Activated CD4-positive, CD25-positive, alpha-beta regulatory T cell (primary cell): ENCODE measurements at places on chromosomes 1 and 21.

- no peak for DNase-seq
These were observed 41.7 kb downstream of the COQ8A start for GRCh38 chr1:226981838-226982237.

DNA sequence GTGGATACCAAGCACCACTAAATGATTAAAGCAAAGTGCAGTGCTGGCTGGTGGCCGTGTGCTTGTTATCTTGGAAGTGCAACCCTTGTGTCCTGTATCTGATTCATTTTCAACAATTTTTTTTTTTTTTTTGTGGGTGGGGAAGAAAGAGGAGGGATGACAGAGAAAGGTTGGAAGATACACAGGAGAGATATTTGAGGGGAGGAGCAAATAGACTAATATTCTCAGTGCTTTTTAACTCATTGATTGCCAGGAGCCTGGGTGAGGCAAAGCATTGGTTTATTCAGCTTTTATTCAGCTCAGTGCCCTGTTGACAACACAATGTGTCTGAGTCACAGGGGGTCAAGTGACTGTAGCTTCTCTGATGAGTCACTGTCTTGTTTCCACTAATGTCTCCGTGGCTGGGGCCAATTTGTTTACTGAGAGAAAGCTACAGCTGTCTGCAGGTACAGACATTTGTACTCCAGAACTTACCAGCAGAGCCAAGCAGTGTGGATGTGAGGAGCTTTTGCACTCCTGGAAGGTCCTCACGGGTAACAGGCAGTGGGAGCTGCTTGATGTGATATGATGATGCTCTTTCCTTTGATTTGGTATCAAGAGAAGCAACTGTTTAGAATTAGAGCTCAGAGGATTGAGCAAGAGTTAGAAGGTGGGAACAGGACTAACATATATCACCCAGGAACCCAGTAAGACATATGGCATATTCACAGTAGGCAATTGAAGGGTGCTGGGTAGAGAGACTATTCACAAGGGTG lies 23.6 kb upstream of the DNM3 start:
- no peak for DNase-seq

DNA sequence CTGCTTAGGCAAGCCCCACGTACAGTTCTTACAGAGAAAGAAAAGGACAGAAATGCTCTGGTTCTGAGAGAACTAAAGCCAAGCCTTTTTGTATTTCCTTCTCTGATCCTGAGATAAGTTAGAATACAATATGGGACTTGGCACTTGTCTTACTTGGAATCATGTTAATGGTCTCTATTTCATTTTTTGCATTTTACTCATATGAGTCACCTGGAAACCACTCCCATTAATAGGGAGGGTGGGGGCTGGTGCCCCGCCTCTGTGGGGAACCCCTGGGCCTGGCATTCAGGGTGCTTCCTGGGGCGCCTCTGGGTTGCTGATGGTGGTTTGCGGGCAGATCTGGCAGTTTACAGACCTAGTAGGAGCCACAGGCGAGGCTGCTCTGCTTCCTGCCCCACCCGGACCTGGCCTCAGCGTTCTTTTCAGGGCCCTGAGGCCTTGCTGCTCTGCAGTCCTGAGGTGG lies 26.7 kb downstream of the TSPAN2 start:
- peak; percentile 59 for DNase-seq

DNA sequence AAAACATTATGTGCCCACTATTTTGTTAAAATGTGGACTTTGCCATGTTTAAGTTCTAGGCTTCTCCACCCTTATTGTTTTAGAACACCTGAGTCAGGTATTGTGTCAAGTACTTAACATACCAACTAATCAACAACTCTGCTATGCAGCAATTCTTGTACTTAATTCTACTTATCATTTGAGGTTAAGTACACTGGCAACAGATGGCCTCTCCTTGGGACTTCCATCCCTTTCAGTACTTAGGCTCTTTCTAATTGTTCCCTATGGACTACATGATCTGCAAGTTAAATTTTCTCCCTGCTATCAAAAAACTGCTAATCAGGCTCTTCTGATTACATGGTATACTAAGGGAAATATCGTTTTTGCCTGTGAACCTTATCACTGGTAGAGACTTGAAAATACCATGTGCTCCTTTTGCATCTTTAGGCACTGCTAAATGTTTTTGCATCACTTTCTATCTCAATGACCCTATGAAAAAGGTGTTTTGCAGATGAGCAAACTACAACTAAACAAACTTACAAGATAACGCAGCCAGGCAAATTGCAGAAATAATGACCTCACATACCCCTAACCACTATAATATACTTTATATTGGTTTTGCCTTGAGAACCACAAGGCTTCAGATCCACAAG lies 18.9 kb downstream of the SFPQ start:
- no peak for DNase-seq

DNA sequence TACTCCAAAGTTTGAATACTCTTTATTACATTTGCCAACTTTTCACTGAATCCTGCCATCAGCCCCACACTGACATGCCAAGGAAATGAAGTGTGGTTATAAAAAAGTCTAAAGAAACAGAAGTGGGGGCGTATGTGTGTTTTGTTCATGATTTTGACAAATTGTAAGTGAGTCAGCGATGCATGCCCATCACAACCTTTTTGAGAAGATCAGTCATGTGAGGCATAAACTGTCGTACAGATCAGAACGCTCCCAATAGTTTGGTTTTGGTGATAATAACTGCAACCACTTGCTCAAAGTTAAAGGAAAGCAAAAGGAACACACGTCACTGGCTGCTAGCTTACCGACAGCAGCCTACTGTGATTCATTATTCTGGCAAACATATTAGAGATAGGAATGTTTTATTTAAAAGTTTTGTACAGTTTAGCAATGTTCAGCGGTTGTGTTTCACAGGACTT lies 95.6 kb downstream of the RGS2 start:
- DNase-seq = no peak

GRCh38 chr1:164785841-164786534 lies 227.0 kb downstream of the PBX1 start:
- no peak for DNase-seq

DNA sequence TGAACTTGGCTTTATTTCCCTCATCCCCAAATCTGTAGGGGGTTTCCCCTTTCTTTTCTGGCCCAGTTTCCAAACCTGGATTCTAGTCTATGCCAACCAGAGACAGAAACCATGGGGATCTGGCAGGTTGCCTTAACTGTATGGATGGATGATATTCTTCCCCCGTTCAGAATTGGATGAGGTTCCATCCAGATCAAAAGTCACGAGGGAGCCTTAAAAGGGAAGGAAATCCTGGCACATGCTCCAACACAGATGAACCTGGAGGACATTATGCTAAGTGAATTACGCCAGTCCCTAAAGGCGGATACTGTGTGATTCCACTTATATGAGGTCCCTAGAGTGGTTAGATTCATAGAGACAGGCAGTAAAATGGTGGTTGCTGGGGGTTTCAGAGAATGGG lies 124.4 kb downstream of the HUNK start:
- DNase-seq = no peak

GRCh38 chr1:25462732-25463131 lies 32.0 kb downstream of the MACO1 start:
- DNase-seq = no peak

- no peak for DNase-seq
These were observed 45.5 kb downstream of the GNG12 start for GRCh38 chr1:67787746-67788145.

- no peak for DNase-seq
These were observed 37.2 kb downstream of the ADCY10 start for GRCh38 chr1:167876597-167877175.

DNA sequence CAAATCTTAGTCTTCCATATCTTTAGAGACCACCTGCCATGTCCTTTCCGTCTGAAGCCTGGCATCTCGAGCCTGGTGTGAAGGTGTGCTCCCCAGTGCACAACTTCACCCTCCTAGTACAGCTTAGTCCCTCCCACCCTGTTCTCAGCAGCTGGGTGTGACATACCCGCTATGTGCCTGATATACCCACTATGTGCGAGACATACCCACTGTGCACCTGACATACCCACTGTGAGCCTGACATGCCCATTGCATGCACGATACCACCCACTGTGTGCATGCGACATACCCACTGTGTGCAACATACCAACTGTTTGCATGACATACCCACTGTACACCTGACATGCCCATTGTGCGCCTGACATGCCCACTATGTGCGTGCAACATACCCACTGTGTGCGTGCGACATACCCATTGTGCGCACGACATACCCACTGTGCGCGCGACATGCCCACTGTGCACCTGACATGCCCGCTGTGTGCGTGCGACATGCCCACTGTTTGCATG lies 3.0 kb upstream of the RRP1 start:
- no peak for DNase-seq

- no peak for DNase-seq
These were observed 512.2 kb downstream of the LTN1 start for GRCh38 chr21:28480470-28480869.

DNA sequence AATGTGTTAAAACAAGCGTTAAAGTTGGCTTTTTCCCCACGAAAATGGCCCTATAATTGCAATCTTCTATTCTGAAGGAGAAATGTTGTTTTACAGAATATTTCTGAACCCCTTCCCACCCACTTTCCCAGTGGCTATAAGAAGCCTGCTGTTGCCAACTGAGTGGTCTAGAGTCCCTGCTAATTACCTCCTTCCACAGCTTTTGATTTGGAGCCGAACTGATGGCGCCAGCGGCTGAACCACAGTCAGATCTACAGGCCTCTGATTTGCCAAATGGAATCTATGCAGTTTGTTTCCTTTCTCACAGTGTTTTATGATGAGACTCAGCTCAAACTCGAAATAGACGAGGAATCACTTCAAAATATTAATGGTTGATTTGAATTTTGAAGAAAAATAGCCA lies 76.0 kb upstream of the C1orf105 start:
- no peak for DNase-seq

GRCh38 chr1:10986525-10986890 lies 25.9 kb upstream of the TARDBP start:
- DNase-seq = no peak

- no peak for DNase-seq
These were observed 6.4 kb upstream of the GBP5 start for GRCh38 chr1:89279011-89279466.

GRCh38 chr1:67460676-67461500 lies 30.7 kb upstream of the SERBP1 start:
- no peak for DNase-seq

GRCh38 chr1:85892366-85892765 lies 184.1 kb upstream of the ZNHIT6 start:
- DNase-seq = no peak

DNA sequence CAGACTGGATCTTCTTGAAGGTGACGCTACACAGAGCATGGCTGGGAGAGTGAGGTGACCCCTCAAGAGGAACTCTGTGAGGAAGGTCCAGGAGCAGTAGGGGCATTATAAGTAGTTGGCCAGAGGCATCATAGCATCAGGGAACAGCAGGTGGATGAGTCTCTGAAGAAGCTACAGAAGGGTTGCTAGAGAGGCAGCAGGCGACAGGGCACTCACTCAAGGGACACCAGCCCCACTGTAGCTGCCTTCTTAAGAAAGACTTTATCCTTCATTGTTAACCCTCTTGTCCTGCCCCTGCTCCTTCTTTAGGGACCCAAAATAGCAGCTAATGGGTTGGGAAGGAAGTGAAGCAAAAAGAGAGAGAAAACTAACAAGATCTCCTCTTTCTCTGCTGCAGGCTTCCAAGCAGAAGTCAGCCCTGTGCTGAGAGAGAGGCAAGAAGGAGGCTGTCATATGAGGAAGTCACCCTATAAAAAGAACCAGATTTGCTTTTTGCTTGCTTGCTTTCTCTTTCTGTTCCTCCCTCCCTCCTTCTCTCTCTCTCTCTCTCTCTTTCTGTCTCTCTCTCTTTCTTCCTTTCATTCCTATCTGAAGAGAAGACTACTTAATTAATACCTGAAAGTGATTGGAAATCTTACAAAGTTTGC lies 7.7 kb upstream of the CD5L start:
- no peak for DNase-seq

- DNase-seq = no peak
These were observed 389.9 kb downstream of the SIPA1L2 start for GRCh38 chr1:232239998-232240397.

GRCh38 chr1:41478118-41478748 lies 6.2 kb downstream of the EDN2 start:
- no peak for DNase-seq

DNA sequence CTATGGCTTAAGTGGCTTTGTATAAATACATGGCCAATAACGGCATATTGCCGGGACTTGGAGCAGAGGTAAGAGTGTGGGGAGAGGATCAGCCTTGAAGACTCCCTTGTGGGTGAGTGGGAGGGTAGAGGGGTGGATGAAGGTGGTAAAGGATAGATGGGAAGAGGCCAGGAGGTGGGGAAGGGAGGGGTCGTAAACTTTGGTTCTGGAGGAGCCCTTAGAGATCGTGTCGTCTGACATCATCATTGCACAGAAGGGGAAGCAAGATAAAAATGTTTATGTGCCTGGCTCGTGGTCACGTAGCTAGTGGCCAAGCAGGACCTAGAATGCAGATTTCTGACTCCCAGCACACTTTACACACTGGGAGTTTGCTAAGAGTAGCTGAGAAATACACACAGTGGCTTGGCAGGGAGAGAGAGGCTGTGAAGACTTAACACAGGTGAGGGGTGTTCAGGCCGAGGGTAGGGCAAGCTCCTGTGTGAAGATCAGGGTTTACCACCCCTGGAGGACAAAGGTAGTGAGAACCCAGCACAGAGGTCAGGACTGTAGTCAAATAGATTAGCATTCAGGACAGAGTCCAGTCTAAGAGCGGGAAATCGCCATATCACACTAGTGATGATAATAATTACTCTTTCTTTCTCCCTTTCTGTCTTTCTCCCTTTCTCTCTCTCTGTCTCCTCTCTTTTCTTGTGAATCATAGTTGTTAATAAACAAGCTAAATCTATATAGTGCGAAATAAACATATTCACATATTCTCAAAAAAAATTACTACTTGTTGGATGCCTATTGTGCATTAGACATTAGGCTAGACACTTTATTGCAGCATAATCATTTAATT lies 75.5 kb downstream of the LRRC8D start:
- no peak for DNase-seq

- no peak for DNase-seq
These were observed 3.0 kb downstream of the GNG12 start for GRCh38 chr1:67830226-67830625.

- DNase-seq = no peak
These were observed 51.8 kb downstream of the SLAMF6 start for GRCh38 chr1:160471253-160471652.

DNA sequence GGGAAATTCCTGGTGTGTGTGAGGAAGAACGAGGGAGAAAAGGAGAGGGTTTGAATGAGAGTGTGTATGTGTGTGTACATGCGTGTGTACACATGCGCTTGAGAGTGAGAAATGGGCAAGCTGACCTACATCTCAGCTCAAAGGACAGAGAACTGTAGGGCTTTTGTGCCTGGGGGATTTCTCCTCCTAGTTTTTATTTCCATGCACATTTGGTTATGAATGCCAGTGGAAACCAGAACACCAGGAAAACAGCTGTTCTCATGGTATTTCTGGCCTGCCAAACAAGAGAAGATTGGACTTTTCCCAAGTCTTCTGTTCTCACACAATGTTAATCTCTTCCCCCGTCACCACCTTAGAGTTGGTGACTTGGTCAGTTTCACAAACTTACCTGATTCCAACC lies 45.2 kb downstream of the SLC44A3 start:
- no peak for DNase-seq
